Endothelial cell (in vitro differentiated cells): ENCODE measurements at places on chromosomes 4 and X.

DNA sequence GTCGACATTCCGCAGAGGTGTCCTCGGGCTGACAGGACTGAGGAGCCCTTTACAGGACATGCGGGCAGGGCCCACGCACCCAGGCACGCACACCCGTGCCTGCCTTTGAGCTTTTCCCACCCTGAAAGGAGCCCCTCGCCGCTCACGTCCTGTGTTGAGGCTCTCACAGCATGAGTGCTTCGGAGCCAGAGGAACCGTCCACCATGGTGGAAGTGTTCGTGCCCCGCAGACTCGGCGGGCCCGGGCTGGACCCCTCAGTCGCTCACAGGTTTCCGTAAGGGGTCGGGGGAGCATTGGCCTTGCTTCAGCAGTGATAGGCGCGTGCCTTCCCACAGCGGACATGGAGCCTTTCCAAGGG lies 36.9 kb downstream of the PIGG start:
- H3K36me3 ChIP-seq = peaks cover 37% of the 10 kb centered on the region
- no peak for DNase-seq
- no peak overlapping the region for H3K27ac ChIP-seq
- H3K27me3 ChIP-seq = peaks cover 12% of the 10 kb centered on the region

DNA sequence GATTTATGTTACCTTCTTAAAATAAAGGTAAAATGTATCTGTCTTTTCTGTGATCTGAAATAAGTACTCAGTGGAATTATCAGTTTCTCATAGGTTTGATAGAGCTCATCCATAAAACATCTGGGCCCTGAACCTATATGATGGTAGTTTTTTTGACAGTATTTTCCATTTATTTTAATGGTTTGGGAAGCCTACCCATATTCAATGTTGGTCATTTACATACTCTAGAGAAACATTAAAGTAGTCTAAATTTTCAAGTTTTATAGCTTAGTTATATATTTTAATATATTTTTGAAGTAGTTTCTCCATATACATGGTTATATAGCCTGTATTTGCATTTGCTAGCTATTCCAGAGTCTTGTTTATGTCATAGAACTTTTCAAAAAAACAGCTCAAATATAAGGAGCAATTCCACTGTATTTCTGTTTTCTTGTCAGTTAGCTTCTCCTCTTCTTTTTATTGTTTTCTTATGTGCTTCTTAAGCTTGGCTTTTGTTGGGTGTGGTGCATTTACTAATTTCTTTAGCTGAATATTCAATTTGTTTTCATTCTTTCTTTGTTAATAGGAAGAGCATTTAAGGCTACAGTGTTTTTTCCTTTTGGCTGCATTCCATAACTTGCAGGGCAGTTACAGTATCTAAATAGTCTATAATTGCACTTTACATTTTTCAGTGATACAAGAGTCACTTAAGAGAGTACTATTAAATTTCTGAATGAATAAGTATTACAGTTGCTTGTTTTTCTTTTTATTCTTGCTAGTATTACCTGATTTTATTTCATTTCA lies 181.4 kb downstream of the DKK2 start:
- H3K4me3 ChIP-seq = no peak overlapping the region
- H3K4me1 ChIP-seq = no peaks in the 10 kb centered on the region
- no peak overlapping the region for H3K27ac ChIP-seq
- no peak for DNase-seq
- no peaks in the 10 kb centered on the region for H3K27me3 ChIP-seq

- H3K36me3 ChIP-seq = peaks cover 9% of the 10 kb centered on the region
- peaks cover 2% of the 10 kb centered on the region for H3K27me3 ChIP-seq
- H3K4me1 ChIP-seq = no peaks in the 10 kb centered on the region
- H3K27ac ChIP-seq = no peak overlapping the region
- DNase-seq = no peak
Measured at GRCh38 chr4:165915215-165915614, 42.2 kb downstream of the TLL1 start.

- DNase-seq = no peak
- no peak overlapping the region for H3K4me3 ChIP-seq
- H3K36me3 ChIP-seq = peaks cover 5% of the 10 kb centered on the region
- H3K4me1 ChIP-seq = peaks cover 4% of the 10 kb centered on the region
Measured at GRCh38 chr4:102392033-102392744, 46.9 kb upstream of the SLC39A8 start.

GRCh38 chrX:37781081-37781480 lies 1.2 kb downstream of the CYBB start:
- no peaks in the 10 kb centered on the region for H3K36me3 ChIP-seq
- no peaks in the 10 kb centered on the region for H3K27me3 ChIP-seq
- H3K4me1 ChIP-seq = peaks cover 6% of the 10 kb centered on the region
- no peak overlapping the region for H3K27ac ChIP-seq

GRCh38 chr4:60450054-60450453 lies 750.1 kb upstream of the ADGRL3 start:
- no peak overlapping the region for H3K4me3 ChIP-seq
- no peak overlapping the region for H3K27ac ChIP-seq
- H3K4me1 ChIP-seq = no peaks in the 10 kb centered on the region

GRCh38 chr4:124152132-124152531 lies 560.4 kb downstream of the ANKRD50 start:
- no peak overlapping the region for H3K4me3 ChIP-seq
- H3K36me3 ChIP-seq = no peaks in the 10 kb centered on the region
- no peaks in the 10 kb centered on the region for H3K27me3 ChIP-seq
- DNase-seq = no peak
- H3K27ac ChIP-seq = no peak overlapping the region
- H3K4me1 ChIP-seq = no peaks in the 10 kb centered on the region

GRCh38 chr4:140426610-140427105 lies 790 bp downstream of the CLGN start:
- DNase-seq = peak; percentile 40
- peak overlapping the region; percentile 93 for H3K4me3 ChIP-seq
- peaks cover 22% of the 10 kb centered on the region for H3K4me1 ChIP-seq
- no peak overlapping the region for H3K27ac ChIP-seq
- H3K27me3 ChIP-seq = peaks cover 3% of the 10 kb centered on the region
- H3K36me3 ChIP-seq = no peaks in the 10 kb centered on the region

GRCh38 chrX:108437349-108438109 lies 693 bp downstream of the COL4A6 start:
- peak overlapping the region; percentile 89 for H3K4me3 ChIP-seq
- H3K36me3 ChIP-seq = no peaks in the 10 kb centered on the region
- peaks cover 1% of the 10 kb centered on the region for H3K27me3 ChIP-seq
- H3K4me1 ChIP-seq = peaks cover 5% of the 10 kb centered on the region
- DNase-seq = no peak

- H3K4me3 ChIP-seq = no peak overlapping the region
- DNase-seq = no peak
- no peaks in the 10 kb centered on the region for H3K27me3 ChIP-seq
- no peak overlapping the region for H3K27ac ChIP-seq
Measured at GRCh38 chrX:15465347-15465746, 27.8 kb downstream of the PIR start.

- H3K27me3 ChIP-seq = no peaks in the 10 kb centered on the region
- H3K4me1 ChIP-seq = no peaks in the 10 kb centered on the region
- no peaks in the 10 kb centered on the region for H3K36me3 ChIP-seq
- H3K4me3 ChIP-seq = no peak overlapping the region
- DNase-seq = no peak
Measured at GRCh38 chr4:65834707-65835106, 164.4 kb upstream of the EPHA5 start.

- no peak overlapping the region for H3K4me3 ChIP-seq
- H3K27ac ChIP-seq = no peak overlapping the region
- no peaks in the 10 kb centered on the region for H3K27me3 ChIP-seq
- no peaks in the 10 kb centered on the region for H3K36me3 ChIP-seq
- no peaks in the 10 kb centered on the region for H3K4me1 ChIP-seq
- no peak for DNase-seq
Measured at GRCh38 chrX:104697294-104697693, 131.3 kb downstream of the IL1RAPL2 start.

- no peak overlapping the region for H3K4me3 ChIP-seq
- H3K36me3 ChIP-seq = peaks cover 4% of the 10 kb centered on the region
Measured at GRCh38 chr4:5019796-5020195, 538 bp upstream of the CYTL1 start.

DNA sequence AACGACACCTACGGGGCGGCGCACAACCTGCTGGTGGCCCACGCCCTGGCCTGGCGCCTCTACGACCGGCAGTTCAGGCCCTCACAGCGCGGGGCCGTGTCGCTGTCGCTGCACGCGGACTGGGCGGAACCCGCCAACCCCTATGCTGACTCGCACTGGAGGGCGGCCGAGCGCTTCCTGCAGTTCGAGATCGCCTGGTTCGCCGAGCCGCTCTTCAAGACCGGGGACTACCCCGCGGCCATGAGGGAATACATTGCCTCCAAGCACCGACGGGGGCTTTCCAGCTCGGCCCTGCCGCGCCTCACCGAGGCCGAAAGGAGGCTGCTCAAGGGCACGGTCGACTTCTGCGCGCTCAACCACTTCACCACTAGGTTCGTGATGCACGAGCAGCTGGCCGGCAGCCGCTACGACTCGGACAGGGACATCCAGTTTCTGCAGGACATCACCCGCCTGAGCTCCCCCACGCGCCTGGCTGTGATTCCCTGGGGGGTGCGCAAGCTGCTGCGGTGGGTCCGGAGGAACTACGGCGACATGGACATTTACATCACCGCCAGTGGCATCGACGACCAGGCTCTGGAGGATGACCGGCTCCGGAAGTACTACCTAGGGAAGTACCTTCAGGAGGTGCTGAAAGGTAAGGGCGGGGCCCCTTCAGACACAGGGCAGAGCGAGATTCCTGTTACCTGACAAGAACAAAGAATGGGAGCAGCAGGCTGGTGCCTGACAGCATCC lies 11.7 kb downstream of the RPL9 start:
- peaks cover 3% of the 10 kb centered on the region for H3K4me1 ChIP-seq
- peaks cover 2% of the 10 kb centered on the region for H3K27me3 ChIP-seq
- peaks cover 8% of the 10 kb centered on the region for H3K36me3 ChIP-seq
- peak; percentile 67 for DNase-seq
- no peak overlapping the region for H3K4me3 ChIP-seq

DNA sequence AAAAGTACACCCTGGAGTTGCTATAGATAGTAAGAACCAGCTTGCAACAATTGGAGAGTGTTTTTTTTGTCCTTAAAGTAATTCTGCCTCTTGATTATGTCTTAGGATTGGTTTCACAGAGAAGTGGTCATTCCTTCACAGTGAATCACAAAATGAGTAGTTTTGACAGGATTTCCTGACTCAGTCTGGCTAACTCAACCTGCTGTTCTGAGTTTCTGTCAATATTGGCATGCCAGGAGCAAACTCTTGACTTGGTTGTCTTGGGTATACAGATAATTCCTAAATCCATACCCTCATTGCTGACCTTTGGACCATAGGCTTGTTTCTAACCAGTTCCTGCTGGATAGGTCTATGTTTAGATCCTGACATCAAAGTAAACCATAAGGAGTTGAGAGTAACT lies 9.4 kb downstream of the FHIP1A start:
- H3K4me3 ChIP-seq = no peak overlapping the region
- no peak for DNase-seq
- peaks cover 11% of the 10 kb centered on the region for H3K4me1 ChIP-seq
- no peaks in the 10 kb centered on the region for H3K36me3 ChIP-seq
